ENCODE measurements at places on chromosomes 4 and X. TPM values are rescaled to one million over a fixed set of nuclear protein-coding genes. Genes with fewer than 3 reads are reported as not detected.

DNA sequence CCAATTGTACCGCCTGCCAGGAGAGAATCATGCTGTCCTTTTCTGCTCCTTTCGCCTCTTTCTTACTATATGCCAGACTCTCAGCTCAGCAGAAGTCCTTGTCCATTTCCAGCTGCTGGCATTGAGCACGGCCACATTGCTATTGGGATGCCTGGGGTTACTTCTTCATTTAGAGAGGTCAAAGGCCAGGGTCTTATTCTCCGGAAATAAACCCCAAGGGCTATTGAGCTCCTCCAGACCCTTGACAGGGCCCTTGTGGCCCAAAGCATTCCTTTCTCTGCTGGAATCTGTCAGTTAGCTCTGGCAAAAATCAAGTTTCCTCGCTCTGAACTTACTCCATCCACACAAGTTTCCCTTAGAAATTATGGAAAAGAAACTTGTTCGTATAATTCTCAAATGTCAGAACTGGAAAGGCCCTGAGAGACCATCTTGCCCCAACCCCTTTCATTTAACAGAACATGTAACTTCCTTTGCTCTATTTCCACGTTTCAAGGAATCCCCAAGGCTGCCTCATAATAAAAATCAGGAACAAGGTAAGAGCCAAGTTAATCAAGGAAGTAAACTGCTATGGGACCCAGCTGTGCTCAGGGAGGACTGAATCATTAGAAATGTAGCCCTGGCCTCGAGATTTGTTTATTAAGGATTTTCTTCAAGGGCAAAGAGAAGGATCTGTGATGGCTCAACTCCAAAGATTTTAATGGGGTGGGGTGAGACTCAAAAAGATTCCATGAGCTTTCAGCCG, 11.8 kb downstream of the AKAP4 start:
- no peak for ATAC-seq

DNA sequence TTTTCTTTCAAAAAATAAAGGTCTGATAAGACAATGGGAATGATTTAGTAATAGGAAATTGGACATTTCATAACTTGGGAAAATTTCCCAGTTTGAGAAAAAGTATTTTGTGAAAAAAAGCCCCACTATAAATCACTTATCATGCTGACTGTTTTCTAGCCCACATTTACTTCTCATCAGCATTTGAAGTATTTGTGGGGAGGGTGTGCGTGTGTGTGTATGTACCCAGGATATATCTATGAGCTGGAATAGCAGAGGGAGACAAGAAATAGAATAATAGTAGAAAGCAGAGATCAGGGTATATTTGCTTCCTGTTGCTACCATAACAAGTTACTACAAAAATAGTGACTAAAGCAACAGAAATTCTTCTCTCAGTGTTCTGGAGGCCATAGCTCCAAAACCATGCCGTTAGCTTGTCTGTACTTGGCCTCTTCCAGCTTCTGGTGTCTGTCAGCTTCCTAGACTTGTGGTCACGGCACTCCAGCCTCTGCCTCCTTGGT, 139.8 kb downstream of the PTTG2 start:
- ATAC-seq = no peak

DNA sequence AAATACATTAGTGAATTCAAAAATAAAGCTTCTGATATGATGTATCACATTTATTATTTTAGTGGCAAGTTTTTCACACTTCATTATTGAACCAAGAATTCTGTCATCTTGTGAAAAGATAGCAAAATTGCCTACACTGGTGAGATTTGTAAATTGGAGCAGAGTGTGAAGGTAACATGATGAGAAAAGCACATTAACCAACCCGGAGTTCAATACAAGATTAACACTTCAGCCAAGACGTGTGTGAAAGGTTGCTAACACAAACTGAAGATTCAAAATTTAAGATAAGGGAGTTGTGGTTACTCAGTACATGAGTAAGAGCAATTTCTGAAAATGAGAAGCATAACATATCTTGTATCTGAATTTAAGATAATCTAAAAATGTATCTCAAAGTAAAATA, 346.7 kb downstream of the PDHA2 start:
- ATAC-seq = no peak

- ATAC-seq = no peak
Measured at GRCh38 chr4:181566490-181566889, 676.7 kb upstream of the TENM3 start.

- ATAC-seq = no peak
Measured at GRCh38 chr4:117134386-117134785, 49.0 kb upstream of the TRAM1L1 start.

DNA sequence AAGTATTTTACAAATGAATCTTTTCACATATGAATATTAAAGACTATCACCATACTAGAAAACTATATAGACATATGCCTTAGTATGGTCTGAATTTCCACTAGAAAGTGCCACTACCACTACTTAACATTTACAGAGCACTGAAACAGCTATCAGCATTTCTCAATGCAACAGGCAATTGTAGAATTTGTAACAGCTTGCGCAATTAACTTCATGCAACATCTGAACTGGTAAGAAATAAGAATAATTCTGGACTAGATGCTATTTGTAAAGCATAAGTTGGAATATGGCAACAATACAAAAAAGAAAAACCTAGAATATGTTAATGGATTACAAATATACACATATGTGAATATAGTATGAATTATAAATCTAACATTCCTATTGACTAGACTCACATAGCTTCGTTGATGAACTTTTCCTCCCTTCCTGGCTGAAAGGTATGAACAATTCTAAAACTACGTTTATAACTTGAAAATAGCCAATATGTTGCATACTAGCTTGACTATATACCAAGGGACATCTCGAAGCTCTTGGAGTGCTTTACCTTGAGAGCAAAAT, 82.0 kb downstream of the ATP8A1 start:
- ATAC-seq = no peak

DNA sequence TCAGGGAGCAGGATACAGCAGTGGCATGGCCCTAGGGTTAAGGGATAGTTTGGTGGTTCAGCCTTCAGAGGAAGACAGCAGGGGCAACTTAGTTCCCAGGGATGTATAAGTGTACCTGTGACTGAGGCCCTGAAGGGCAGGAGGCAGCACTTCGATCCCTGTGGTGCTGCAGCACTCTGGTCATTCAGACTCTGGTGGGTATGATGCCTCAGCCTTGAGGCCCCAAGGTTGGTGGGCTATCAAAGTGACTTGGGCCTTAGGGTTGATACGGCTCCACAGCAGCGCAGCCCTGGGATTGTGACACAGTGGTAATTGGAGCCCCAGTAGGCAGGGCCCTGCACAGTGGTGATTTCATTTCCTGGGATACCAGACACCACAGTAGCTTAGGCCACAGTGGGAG, 1703.1 kb downstream of the PCDH7 start:
- ATAC-seq = no peak

DNA sequence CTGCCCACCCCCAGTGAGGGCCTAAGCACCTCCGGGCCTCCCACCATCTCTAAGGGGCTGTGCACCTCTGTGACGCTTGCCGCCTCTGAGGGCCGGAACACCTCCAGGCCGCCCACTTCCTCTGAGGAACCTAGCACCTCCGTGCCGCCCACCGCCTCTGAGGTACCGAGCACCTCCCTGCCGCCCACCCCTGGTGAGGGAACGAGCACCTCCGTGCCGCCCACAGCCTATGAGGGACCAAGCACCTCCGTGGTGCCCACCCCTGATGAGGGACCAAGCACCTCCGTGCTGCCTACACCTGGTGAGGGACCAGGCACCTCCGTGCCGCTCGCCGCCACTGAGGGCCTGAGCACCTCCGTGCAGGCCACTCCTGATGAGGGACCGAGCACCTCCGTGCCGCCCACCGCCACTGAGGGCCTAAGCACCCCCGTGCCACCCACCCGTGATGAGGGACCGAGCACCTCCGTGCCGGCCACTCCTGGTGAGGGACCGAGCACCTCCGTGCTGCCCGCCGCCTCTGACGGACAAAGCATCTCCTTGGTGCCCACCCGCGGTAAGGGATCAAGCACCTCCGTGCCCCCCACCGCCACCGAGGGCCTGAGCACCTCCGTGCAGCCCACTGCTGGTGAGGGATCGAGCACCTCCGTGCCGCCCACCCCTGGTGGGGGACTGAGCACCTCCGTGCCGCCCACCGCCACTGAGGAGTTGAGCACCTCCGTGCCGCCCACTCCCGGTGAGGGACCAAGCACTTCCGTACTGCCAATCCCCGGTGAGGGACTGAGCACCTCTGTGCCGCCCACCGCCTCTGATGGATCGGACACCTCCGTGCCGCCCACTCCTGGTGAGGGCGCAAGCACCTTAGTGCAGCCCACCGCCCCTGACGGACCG, 977 bp downstream of the MAGEE1 start:
- ATAC-seq = peak; percentile 62

- ATAC-seq = no peak
Measured at GRCh38 chr4:5616331-5616950, 91.9 kb downstream of the EVC2 start.

DNA sequence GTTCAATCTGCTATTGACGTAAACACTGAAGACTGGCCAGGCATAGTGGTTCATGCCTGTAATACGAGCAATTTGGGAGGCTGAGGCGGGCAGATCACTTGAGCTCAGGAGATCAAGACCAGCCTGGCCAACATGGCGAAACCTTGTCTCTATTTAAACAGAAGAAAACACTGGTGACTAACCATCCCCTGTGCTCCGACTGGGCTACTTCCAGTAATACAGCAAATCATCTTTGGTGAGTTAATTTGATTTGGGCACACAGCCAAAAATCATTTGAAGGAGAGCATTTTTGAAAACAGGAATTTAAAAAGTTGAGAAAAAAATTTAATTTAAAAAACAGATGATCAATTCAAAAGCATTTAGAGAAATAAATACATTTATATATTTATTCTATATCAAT, 52.0 kb downstream of the SEC24D start:
- no peak for ATAC-seq

- ATAC-seq = no peak
Measured at GRCh38 chrX:84339507-84340364, 151.7 kb upstream of the RPS6KA6 start.

DNA sequence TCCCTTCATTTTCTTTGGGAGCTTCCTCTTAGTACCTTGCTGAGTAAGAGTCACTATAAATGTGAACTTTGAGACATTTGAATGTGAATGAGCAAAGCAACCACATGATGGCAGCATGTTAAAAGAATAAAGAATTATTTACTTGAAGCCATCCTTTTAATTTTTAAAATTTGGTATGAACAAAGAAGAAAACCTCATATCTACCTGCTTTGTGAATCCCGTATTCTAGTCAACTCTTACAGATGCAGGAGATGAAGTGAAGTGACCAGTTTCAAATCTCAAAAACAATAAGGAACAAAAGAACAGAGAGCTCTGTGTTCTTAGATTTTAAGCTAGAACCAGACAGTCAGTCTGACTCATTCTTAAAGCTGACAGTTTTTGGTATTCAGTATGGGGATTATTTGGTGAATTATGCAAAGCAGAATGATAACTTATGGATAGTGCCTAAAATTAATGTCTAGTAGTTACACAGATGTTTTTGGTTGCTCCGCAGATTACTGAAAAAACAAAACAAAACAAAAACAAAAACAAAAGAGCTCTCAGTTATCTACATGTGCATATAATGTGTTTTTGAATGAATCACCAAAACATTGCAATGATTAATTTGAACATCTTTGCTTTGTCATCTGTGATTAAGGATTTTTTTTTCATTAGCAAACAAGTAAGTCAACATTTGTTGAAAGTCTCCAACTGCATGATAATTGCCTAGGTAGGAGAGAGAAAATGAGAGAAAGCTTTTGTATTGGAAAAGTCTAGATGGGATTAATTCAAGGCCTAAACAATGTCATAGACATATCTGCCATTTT, 48.2 kb upstream of the H2AZ1 start:
- ATAC-seq = no peak

DNA sequence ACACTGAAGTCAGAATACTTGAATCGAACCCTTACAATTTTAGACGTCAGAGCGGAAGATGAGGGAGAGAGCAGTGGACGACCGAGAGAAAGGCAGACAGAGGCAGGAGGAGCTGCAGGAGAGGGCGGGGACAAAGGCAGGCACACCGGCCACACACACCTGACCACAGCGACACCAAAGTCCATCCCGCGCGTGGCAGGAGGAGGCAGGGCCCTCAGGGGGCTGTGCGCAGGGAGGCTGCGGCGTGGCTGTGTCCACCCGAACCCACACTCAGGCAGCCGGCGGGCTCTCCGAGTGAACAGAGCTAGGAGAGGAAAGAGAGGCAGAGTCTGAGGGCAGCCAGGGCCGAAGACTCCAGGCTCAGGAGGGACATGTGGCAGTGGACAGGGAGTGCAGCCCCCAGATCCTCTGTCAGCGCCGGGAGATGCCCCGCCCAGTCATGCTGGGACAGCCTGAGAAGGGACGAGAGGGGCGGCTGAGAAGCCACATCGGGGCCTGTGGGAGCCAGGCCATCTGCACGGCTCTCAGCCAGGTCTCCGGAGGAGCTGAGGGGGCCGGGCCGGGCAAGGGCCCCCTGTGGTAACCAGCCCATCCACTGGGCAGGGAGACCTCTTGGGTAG, 20.1 kb downstream of the GAK start:
- no peak for ATAC-seq

- ATAC-seq = no peak
Measured at GRCh38 chrX:5113128-5113527, 1115.5 kb downstream of the NLGN4X start.

GRCh38 chr4:94976371-94977011, 218.7 kb downstream of the BMPR1B start:
- no peak for ATAC-seq

DNA sequence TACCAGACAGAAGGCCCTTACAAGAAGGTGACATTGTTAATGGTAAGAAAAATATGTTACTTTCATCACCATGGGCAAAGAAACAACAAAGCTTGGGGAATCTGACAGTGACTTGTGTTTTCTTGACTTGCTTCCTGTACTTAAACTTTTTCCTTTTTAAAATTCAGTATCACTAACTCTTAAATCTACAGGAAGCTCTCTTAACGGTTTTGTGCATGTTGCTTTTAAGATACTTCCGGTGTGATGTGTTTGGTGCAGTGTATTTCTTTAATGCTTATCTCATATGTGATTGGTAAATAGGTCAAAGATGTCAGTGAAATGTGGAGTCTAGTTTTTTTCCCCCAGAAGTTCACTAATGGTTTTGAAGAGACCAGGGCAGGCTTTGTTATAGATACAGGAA, 45.2 kb downstream of the ADH5 start:
- ATAC-seq = no peak

DNA sequence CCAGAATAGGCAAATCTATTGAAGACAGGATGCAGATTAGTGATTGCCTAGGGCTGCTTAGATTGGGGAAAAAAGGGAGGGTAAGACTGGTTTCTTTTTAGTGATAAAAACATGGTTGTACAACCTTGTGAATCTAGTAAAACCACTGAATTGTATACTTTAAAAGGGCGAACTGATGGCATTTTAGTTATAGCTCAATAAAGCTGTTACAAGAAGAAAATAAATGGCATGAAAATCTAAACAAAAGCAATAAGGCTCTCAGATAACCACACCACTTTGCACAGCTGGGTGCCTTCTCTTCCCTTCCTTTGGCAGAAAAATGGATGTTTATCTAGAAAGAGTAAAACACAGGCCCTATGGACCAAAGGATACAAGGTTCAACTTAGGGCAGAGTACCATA, 69.6 kb downstream of the F9 start:
- no peak for ATAC-seq

The DCX gene
- 0.04 TPM for total RNA-seq

The SPATA18 gene
- 11.9 TPM for total RNA-seq

The ETDB gene
- total RNA-seq = not detected

The CYTL1 gene
- 0.88 TPM for total RNA-seq

The ADH6 gene
- not detected for total RNA-seq

The ARSH gene
- 0.40 TPM for total RNA-seq

The KANTR gene
- 6.6 TPM for total RNA-seq

The IRS4 gene
- not detected for total RNA-seq

The MPP1 gene
- 6.3 TPM for total RNA-seq

The BANK1 gene
- 1.3 TPM for total RNA-seq

The TEX11 gene
- not detected for total RNA-seq
